ENCODE measurements at places on chromosomes 11 and 22. TPM values are rescaled to one million over a fixed set of nuclear protein-coding genes. Genes with fewer than 3 reads are reported as not detected.

- H3K27ac ChIP-seq, result no peak overlapping the region
- peaks cover 40% of the 10 kb centered on the region for H3K4me1 ChIP-seq
- no peak overlapping the region for H3K4me3 ChIP-seq
- no peaks in the 10 kb centered on the region for H3K27me3 ChIP-seq
These were observed 7.8 kb upstream of the JAML start for GRCh38 chr11:118232659-118233058.

GRCh38 chr22:47586038-47586437 is 823.6 kb downstream of the TBC1D22A start:
- no peak overlapping the region for H3K27ac ChIP-seq
- DNase-seq, result no peak
- no peaks in the 10 kb centered on the region for H3K27me3 ChIP-seq
- H3K4me3 ChIP-seq, result no peak overlapping the region
- no peaks in the 10 kb centered on the region for H3K4me1 ChIP-seq
- no peaks in the 10 kb centered on the region for H3K36me3 ChIP-seq

DNA sequence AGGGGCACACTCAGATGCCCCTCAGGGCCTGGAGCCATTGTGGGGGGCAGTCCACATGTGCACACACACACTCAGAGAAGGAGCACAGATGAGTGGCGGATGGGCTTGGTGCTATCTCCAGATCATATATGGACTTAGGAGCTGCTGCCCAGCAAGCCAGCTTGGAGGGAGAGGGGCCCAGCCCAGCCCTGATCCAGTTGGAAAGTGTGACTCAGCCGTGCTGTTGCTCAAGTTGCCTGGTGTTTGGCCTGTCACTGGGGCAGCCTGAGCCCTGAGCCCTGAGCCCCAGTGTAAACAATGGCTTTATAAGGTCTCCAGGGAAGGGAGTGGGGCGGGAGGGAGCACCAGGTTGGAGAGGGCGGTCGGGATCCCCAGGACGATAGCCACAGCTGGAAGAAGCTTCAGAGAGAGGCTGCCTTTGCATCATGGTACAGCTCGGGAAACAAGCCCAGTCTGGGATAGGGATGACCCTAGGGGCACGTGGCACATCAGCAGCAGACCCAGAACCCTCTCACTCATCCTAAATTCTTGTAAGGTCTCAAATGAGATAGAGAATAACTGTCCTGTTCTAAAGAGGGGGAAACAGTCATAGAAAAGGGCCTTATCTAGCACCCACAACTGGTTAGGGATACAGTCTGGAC is 4.8 kb downstream of the SELENOM start:
- DNase-seq, result no peak
- peaks cover 10% of the 10 kb centered on the region for H3K36me3 ChIP-seq
- no peaks in the 10 kb centered on the region for H3K27me3 ChIP-seq
- H3K27ac ChIP-seq, result no peak overlapping the region
- H3K4me1 ChIP-seq, result peaks cover 4% of the 10 kb centered on the region

DNA sequence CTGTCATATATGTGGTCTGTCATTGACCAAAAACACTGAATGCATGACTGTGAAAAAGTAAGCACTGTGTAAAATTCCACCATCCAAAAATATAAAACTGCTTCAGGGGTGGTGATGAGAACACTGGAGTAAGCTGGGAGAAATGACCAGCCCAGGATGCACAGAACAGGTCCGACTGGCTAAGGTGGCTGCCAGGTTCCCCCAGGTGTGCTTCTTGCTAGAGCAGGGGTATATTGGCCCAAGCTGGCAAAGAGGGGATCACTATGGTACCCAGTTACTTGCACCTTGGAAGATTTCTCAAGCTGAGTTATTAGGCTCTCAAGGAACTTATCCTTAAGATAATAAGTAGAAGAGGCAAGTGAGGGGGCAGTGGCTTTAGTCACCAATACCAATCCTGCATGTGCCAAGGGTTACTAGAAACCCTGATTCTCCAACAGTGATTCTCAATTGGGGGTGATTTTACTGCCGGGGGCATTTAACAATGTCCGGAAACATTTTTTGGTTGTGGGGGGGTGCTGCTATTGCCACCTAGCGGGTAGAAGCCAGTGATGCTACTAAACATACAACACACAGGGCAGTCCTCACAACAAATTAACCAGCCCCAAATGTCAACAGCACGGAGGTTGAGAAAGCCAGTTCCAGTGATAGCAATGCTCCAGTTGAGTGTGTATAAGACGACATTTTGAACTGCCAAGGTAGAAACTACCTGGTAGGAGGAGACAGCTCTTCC is 15.7 kb downstream of the SNU13 start:
- H3K4me3 ChIP-seq, result no peak overlapping the region
- H3K27me3 ChIP-seq, result no peaks in the 10 kb centered on the region
- H3K27ac ChIP-seq, result no peak overlapping the region
- peaks cover 45% of the 10 kb centered on the region for H3K36me3 ChIP-seq
- no peaks in the 10 kb centered on the region for H3K4me1 ChIP-seq

- H3K36me3 ChIP-seq, result no peaks in the 10 kb centered on the region
- peaks cover 3% of the 10 kb centered on the region for H3K27me3 ChIP-seq
- no peak overlapping the region for H3K4me3 ChIP-seq
- H3K4me1 ChIP-seq, result peaks cover 53% of the 10 kb centered on the region
These were observed 10.4 kb upstream of the LAYN start for GRCh38 chr11:111530091-111530490.

DNA sequence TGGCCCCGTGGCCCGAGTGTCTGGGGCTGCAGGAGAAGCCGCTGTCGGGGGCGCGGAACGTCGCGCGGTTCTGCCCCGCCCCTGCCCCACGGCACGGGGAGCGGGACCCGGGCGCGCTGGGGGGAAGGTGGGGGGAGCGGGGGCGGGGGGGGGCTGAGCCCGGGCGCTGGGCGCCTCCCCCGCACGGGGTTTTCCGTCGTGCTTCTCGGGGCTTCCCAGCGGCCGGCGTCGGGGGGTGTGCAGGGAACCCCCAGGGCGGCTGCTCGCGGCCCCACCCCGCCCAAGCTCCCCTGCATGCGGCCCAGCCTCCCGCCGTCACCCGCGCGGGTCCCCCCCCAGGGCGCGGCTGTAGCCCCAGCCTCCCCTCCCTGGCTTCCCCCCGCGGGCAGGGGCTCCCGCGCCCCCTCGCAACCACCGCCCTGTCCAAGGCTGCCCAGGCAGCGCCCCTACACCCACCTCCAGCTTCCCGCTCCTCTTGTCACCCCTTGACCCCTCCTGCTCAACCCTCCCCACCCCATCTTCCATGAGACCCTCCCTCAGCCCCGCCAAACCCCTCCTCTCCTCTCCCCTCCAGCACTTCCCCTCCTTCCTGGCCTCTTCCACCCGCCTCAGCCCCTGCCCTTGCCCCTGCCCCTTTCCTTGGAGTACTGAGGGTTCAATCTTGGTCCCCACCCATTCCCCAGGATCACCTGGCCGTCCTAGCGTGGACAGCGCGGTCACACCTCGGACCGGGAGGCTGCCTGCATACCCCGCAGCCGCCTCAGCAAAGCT is 1.7 kb downstream of the IL17REL start:
- DNase-seq, result no peak
- H3K4me3 ChIP-seq, result no peak overlapping the region
- peaks cover 8% of the 10 kb centered on the region for H3K4me1 ChIP-seq
- no peaks in the 10 kb centered on the region for H3K36me3 ChIP-seq
- no peak overlapping the region for H3K27ac ChIP-seq

- no peak overlapping the region for H3K4me3 ChIP-seq
- H3K27me3 ChIP-seq, result no peaks in the 10 kb centered on the region
- no peaks in the 10 kb centered on the region for H3K36me3 ChIP-seq
These were observed 42.3 kb downstream of the PC start for GRCh38 chr11:66915866-66916265.

DNA sequence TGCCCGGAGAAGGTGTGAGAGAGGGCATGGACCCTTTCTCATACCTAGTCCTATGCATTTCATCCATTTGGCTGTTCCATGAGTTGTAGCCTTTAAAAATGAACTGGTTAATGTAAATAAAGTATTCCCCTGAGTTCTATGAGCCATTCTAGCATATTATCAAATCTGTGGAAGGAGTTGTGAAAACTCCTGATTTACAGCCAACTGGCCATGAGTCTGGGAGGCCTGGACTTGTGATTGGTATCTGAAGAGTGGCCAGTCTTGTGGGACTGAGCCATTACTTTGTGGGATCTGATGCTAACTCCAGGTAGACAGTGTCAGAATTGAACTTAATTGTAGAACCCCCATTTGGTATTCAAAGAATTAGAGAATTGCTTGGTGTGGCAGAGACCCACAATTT is 48.4 kb downstream of the FAM118A start:
- H3K27me3 ChIP-seq, result peaks cover 12% of the 10 kb centered on the region
- no peak for DNase-seq
- H3K27ac ChIP-seq, result no peak overlapping the region
- H3K4me1 ChIP-seq, result peaks cover 4% of the 10 kb centered on the region

DNA sequence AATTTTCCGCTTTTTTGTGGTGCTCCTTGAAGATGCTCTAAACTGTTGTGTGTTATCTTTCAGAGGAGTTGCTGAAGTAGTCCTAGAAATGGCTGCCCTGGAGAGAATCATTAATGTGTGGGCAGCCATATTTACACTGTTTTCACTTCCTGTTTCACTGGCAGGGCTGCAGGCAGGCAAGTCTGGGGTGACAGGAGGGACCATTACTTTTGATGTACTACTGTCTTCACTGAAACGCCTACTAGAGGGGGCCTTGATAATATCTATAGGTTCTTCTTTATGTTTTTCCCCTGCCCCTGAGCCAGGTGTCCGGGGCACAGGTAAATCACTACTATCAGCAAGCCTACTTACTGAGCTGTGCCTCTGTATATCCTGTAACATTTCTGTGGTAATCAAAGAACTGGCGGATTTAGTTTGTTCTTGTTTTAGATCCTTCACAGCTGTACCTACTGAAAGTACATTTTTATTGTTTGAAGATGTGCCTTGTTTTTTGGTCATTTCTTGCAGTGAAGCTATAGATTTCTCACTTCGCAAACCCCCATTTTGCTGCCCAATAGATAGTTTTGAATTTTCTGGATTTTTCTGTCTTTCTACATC is 39.7 kb downstream of the ACAT1 start:
- H3K36me3 ChIP-seq, result peaks cover 46% of the 10 kb centered on the region
- H3K4me3 ChIP-seq, result no peak overlapping the region
- no peak for DNase-seq
- H3K27ac ChIP-seq, result peak overlapping the region; percentile 70

DNA sequence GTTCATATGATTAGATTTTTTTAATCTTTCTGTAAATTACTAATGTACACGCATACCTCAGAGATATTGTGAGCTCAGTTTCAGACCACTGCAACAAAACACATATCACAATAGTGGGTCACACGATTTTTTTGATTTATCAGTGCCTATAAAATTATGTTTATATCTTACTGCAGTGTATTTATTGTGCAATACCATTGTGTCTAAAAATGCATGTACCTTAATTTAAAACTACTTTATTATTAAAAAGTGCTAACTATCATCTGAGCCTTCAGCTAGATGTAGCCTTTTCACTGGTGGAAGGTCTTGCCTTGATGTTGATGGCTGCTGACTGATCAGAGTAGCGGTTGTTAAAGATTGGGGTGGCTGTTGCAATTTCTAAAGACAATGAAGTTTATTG is 918.8 kb upstream of the CHORDC1 start:
- no peaks in the 10 kb centered on the region for H3K4me1 ChIP-seq
- H3K36me3 ChIP-seq, result no peaks in the 10 kb centered on the region
- H3K27ac ChIP-seq, result no peak overlapping the region
- DNase-seq, result no peak

GRCh38 chr11:15563054-15563453 is 448.3 kb downstream of the INSC start:
- H3K27ac ChIP-seq, result no peak overlapping the region
- no peaks in the 10 kb centered on the region for H3K27me3 ChIP-seq
- H3K4me1 ChIP-seq, result no peaks in the 10 kb centered on the region
- no peaks in the 10 kb centered on the region for H3K36me3 ChIP-seq
- no peak overlapping the region for H3K4me3 ChIP-seq

- H3K36me3 ChIP-seq, result no peaks in the 10 kb centered on the region
- peaks cover 23% of the 10 kb centered on the region for H3K27me3 ChIP-seq
- H3K4me1 ChIP-seq, result peaks cover 25% of the 10 kb centered on the region
- no peak overlapping the region for H3K27ac ChIP-seq
- no peak overlapping the region for H3K4me3 ChIP-seq
These were observed 2.2 kb upstream of the RFPL2 start for GRCh38 chr22:32206774-32207758.

DNA sequence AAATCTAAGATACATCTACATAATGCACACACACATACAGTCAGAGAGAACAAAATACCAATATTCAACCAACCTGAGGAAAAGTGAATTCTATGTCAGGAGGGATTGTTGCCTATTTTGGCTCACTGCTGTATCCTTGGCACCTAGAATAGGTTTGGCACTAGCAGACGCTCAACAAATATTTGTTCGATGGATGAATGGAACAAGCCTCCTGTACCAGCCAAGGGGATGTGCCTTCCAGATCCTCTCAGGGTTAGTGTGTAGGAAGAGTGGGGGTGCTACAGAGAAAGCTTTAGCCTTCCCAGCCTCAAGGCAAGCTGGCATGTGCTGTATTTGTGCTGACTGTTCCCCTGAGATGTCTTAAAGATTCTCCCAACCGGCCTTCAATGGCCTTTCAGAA is 23.3 kb upstream of the POU2AF1 start:
- H3K27ac ChIP-seq, result no peak overlapping the region
- no peak for DNase-seq
- no peaks in the 10 kb centered on the region for H3K36me3 ChIP-seq
- H3K27me3 ChIP-seq, result no peaks in the 10 kb centered on the region

DNA sequence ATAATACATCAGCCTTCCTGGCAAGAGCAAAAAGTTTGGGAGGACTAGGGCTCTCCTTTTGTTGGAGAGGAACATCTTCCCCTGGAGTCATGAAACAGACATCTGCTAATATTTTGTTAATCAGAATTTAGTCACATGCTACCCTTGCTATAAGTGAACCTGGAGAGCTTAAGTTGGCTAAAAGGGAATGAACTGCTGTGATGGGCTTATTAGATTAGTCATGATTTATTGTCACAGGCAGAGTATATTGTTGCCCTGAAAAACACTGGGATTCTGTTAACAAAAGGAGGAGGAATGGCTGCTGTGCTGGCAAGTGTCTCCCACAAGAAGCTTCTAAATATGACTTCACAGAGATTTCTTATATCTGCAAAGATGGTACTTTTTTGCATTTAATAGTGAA is 16.0 kb downstream of the TCP11L1 start:
- no peak overlapping the region for H3K4me3 ChIP-seq
- H3K36me3 ChIP-seq, result peaks cover 27% of the 10 kb centered on the region
- peaks cover 3% of the 10 kb centered on the region for H3K4me1 ChIP-seq
- no peak overlapping the region for H3K27ac ChIP-seq

DNA sequence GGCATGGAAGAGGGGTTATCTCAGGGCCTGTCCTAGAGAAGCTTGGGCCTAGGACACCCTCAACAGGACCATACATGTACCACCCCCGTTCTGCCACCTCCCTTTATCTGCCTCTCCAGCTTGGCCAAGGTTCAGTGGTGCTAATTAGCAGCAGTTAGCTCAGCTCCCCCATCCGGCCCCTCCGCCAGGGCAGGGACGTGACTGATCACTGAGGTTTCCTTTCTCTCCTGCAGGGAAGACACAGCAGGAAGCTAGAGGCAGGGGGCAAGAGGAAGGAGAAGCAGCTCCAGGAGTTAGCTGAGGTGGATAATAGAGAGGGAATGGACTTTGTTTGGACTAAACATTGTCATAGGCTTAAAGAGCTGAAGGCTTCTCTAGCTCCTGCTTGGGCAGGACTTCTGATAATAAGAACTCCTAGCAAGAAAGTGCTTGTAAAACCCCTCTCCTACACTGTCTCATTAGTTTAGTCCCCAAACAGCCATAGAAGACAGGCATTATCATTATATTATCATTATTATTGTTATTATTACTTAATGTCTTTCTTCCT is 53.8 kb downstream of the BUD13 start:
- H3K27ac ChIP-seq, result no peak overlapping the region
- no peaks in the 10 kb centered on the region for H3K4me1 ChIP-seq
- no peak for DNase-seq
- H3K4me3 ChIP-seq, result no peak overlapping the region
- H3K27me3 ChIP-seq, result peaks cover 3% of the 10 kb centered on the region
- H3K36me3 ChIP-seq, result no peaks in the 10 kb centered on the region

Gene OR10A2
- total RNA-seq, result not detected

Gene SCN3B
- total RNA-seq, result not detected

Gene CARD10
- not detected for total RNA-seq

Gene SAAL1
- total RNA-seq, result 32.2 TPM

Gene CYB5R2
- total RNA-seq, result 0.55 TPM

Data from activated CD8-positive, alpha-beta T cell treated with anti-CD3 and anti-CD28 coated beads, Interleukin-2, amount 10 ng/mL, durations not matched to agents 7 days and 5 days (primary cell).